ENCODE measurements at places on chromosomes 16 and 17. TPM values are rescaled to one million over a fixed set of nuclear protein-coding genes. Genes with fewer than 3 reads are reported as not detected.

DNA sequence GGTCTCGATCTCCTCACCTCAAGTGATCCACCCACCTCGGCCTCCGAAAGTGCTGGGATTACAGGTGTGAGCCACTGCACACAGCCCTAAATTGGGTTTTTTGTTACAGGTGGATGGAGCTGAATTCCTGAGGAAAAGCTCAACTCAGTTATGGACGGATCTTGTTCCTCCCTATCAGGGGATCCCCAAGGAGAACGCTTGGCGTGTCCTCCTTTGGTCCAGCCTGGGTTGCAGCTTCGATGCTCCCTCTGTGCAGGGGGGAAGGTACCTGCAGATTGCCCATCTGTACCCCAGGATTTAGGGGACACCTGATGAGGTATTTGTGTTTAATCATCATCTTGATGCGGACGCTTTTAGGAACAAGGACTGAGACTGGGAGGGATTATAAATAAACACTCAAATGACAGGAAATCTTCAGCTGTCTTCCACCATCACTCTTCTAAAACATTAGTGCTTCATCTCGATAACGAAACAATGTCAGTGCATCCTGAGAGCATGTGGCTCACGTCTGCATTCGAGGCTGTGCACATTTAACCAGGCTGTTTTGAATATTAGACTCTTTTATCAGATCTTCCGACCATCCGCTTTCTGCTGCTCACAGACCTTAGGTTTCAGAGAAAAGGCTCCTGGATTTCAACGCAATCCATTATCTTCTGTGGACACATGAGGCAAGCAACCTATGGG is 18.2 kb upstream of the MEIOB start:
- DNase-seq: no peak

- DNase-seq: no peak
These were observed 489.5 kb downstream of the SHISA9 start for GRCh38 chr16:13390986-13391305.

DNA sequence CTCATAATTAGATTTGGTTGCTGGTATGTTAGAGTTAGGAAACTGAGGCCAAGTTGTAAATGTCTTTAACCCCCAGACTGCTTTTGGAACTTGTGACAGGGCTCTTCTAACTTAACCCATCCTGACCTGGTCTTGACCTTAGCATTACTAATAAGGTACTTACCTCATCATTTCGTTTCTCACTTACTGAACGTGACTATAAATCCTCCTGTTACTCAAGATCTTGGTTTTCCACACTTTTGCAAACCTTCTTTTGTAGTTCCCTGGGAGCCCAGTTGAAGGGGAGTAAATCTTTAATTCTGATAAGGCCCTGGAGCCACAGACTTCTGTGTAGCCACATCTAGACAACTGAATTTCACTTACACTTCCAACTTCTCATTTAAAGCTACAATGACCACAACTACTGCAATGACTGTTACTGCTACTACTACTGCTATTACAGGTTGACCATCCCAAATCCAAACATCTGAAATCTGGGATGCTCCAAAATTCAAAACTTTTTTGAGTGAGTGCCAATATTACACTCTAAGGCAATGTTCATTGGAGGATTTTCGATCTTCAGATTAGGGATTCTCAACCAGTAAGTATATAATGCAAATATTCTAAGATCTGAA is 248.8 kb upstream of the TBX2 start:
- no peak for DNase-seq

The TEKT5 gene
- not detected for total RNA-seq

The TBC1D3K gene
- not detected for total RNA-seq

Data from epithelial cell of proximal tubule (primary cell).